ENCODE measurements at places on chromosomes 4 and X. TPM values are rescaled to one million over a fixed set of nuclear protein-coding genes. Genes with fewer than 3 reads are reported as not detected.
A peak's percentile ranks its signal among the peaks of the same experiment; 100 is the strongest.

DNA sequence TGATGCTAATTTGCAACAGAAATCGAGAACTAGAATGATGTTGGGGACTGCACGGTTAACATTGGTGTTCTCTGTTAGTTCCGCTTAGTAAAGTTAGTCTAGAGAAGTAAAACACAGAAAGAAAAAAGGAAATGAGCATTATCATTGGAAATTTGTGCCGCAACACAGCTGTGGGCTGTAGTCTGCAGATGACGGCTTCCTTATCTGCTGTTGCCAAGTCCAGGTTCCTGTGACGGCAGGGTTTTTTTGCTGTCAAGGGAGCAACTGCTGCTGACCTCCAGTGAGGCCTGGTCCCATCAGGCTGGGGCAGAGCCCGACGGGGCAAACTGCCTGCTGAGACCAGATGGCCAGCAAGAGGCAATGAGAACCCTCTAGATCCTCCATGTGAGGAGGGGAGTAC, 38.9 kb upstream of the PHEX start:
- H3K4me1 ChIP-seq = peaks cover 32% of the 10 kb centered on the region
- no peak overlapping the region for H3K27ac ChIP-seq
- H3K27me3 ChIP-seq = no peaks in the 10 kb centered on the region
- DNase-seq = no peak
- H3K4me3 ChIP-seq = no peak overlapping the region

Gene HSD17B13
- total RNA-seq = 0.19 TPM

Gene RIBC1
- 0.44 TPM for total RNA-seq

- no peaks in the 10 kb centered on the region for H3K27me3 ChIP-seq
- peaks cover 55% of the 10 kb centered on the region for H3K4me1 ChIP-seq
- peak; percentile 86 for DNase-seq
- peak overlapping the region; percentile 92 for H3K4me3 ChIP-seq
- peak overlapping the region; percentile 94 for H3K27ac ChIP-seq
- no peaks in the 10 kb centered on the region for H3K36me3 ChIP-seq
Observed at GRCh38 chrX:107676559-107677378, 48.5 kb downstream of the PRPS1 start.

GRCh38 chr4:81452452-81453006, 19.2 kb downstream of the RASGEF1B start:
- no peaks in the 10 kb centered on the region for H3K27me3 ChIP-seq
- H3K36me3 ChIP-seq = peaks cover 29% of the 10 kb centered on the region
- DNase-seq = no peak
- peaks cover 9% of the 10 kb centered on the region for H3K4me1 ChIP-seq
- H3K4me3 ChIP-seq = no peak overlapping the region

All from activated CD4-positive, alpha-beta T cell treated with anti-CD3 and anti-CD28 coated beads, Interleukin-2, amount 10 ng/mL, durations not matched to agents 24 days and 14 days (primary cell).